ENCODE measurements at places on chromosomes 3 and 15.

DNA sequence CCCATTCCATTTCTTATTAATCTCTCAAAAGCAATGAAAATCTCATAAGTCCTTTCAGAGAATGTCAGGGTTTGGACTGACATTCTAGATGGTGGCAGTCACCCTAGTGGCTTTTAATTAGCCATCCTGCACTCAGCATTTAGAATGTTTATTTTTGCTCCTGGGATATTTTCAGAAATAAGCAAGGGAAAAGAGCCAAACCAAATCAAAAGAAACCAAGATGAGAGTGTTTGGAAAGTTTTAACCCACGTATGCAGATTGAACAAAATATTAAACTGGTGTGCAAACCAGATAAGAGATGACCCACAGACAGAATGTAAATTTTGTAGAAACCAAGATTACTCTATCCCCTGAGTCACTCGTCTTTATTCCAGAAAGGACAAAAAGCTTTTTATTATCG is 275.8 kb downstream of the SQOR start:
- DNase-seq, result no peak

DNA sequence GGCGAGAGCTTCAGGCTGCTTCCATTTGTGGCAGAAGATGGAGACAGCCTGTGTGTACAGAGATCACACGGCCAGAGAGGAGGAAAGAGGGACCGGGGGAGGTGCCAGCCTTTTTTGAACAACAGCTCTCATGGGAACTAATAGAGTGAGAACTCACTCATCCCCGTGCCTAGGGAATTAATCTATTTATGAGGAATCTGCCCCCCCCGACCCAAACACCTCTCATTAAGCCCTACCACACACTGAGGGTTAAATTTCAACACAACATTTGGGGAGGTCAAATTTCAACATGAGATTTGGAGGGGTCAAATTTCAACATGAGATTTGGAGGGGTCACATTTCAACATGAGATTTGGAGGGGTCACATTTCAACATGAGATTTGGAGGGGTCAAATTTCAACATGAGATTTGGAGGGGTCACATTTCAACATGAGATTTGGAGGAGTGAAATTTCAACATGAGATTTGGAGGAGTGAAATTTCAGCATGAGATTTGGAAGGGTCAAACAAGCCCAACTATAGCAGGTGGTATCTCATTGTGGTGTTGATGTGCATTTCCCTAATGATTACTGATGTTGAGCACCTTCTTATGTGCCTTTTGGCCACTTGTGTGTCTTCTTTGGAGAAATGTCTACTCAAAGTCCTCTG is 20.6 kb upstream of the RFTN1 start:
- no peak for DNase-seq

GRCh38 chr3:101381809-101382208 is 61.4 kb upstream of the IMPG2 start:
- DNase-seq, result no peak

- no peak for DNase-seq
Measured at GRCh38 chr15:47587940-47588802, 129.1 kb upstream of the SEMA6D start.

DNA sequence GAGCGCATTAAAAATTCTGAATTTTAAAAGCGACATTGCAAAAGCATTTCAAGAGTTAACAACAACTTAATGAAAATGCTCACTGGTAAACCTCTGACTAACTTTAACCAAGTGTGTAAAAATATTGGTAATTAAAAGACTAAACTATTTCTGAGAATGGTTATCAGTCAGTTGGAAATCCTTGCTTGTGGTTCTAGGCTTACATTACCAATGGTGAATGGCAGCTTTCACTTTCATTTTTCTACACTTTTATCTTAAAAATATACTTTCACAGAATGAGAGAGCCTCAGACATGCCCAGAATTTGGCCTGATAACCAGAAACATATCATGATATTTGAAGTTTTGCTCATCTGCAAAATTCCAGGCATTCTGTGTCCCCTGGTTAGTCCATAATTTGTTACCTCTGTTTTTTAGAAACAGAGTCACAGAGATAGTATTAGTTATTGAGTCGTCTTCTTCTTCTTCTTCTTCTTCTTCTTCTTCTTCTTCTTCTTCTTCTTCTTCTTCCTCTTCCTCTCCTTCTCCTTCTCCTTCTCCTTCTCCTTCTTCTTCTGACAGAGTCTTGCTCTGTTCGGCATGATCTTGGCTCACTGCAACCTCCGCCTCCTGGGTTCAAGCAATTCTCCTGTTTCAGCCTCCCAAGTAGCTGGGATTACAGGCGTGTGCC is 5.5 kb upstream of the RNF111 start:
- no peak for DNase-seq

DNA sequence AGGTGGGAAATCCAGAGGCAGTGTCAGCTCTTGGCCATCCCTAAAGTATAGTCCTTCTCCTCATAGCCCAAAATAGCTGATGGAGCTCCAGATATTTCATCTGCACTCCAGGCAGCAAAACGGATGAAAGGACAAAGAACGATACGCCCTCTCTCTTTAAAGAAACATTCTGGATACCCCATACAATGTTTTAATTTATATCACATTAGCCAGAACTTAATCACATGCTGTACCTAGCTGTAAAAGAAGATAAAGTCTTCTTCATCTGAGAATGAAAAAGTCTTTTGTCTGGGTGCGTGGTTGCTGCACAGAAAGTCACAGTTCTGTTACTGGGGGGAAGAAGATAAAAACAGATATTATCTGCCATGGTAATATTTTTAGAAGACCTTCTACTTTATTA is 4.3 kb upstream of the SHC4 start:
- DNase-seq, result no peak

- DNase-seq, result no peak
Measured at GRCh38 chr3:9690451-9691450, 12.9 kb upstream of the CPNE9 start.

DNA sequence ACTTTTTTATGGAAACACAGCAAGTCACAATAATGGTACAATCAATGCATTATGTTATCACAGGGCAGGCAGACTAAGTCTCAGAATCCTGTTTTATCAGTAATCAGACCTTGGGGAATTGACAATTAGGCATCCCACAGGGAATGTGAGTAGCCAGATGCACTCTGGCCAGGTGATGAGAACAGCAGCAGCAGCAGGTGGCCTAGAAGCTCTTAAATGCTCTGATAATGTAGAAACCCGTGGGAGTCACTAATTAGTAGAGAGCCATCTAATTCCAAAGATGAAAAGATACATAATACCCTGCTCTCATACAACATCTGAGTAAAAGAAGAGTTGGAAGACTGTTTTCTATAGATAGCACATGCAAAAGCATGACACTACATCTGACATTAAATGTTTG is 12.6 kb downstream of the CEP152 start:
- DNase-seq, result no peak

- DNase-seq, result no peak
Measured at GRCh38 chr15:80467311-80467714, 63.1 kb downstream of the ARNT2 start.

DNA sequence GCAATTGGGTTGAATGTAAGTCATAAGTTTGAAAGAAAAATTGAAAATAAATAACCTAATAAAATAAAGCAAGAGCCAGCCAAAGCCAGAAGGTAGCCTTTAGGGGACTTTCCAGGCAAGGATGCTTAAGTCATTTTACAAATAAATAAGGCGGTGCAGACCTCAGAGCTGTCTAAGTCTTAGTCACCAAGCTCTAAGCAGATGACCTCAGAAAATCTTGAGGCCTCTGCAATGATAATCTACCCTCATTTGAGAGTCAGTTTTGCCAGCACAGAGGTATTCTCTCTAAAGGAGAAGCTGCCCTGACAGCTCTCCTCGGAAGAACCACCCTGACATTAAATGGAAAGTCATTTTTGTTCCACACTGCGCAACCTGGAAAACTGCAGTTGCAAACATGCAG is 113.9 kb downstream of the OXNAD1 start:
- DNase-seq, result no peak

- no peak for DNase-seq
Measured at GRCh38 chr3:62647711-62648110, 227.5 kb downstream of the CADPS start.

- DNase-seq, result no peak
Measured at GRCh38 chr15:37907136-37907535, 27.3 kb upstream of the TMCO5A start.

GRCh38 chr3:52118156-52118875 is 35.9 kb downstream of the POC1A start:
- no peak for DNase-seq

DNA sequence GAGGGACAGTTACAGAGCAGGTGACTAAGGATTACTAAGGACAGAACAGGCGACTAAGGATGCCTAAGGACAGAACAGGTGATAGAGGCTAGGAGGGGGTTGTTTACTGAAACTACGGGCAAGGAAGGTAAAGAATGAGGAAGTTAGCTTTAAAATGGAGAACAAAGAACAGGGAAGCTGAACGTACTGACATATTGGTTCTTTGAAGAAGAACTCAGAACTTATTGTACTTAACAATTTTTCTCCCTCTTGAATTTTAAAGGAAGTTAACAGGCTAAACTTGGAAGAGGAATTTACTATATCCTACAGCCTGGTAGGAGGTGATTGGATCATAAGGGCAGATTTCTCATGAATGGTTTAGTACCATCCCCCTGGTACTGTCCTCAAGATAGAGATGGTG is 290.2 kb downstream of the SHQ1 start:
- DNase-seq, result no peak

GRCh38 chr3:24272408-24272807 is 222.2 kb downstream of the THRB start:
- DNase-seq, result no peak

DNA sequence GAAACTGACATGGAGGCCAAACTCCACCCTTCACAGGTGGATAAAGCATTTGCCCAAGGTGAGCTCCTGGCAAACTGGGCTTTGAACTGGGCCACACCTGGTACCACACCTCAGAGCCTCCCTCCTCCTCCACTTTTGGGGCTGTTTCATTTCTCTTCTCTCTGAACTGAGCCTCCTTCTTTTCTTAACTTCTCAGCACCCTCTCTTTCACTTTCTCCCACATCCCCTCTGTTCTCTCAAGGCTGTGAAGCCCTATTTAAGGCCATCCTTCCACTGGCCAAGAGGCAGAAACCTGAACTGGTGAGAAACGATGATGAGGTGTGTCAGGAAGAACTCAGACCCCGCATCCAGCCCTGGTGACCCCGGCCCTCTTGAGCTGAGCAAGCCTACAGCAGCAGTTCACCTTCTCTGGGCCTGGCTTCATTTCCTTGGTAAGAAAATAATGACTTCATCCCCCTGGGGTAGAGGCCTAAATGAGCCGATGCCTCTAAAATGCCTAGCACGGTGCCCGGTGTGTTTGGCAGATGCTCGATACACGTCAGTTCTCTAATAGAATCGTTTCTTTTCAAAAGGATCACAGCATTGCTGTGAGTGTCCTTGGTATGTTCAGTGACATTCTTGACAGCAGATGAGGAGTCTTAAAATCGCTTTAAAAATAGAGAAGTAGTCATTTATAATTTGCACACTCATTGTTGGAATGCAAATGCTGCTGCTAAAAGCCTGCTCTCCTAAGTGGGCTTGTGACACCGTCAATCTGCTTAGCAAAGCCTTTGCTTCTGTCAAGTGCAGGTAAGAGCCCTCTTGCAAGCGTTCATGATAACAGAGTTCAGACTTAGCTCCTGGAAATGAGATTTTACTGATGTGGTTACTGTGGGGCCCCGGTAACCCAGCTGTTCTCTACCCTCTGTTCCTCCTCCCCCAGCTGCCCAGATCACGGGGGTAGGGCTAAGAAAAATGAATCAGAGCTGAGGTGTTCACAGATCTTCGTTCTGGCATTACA is 97.7 kb upstream of the ATP2B2 start:
- no peak for DNase-seq

GRCh38 chr3:191363221-191363620 is 32.9 kb upstream of the UTS2B start:
- DNase-seq, result no peak

- no peak for DNase-seq
Measured at GRCh38 chr3:134827213-134827612, 32.2 kb downstream of the EPHB1 start.

GRCh38 chr15:36422631-36423030 is 156.8 kb upstream of the CDIN1 start:
- DNase-seq, result no peak

- no peak for DNase-seq
Measured at GRCh38 chr15:39798382-39798781, 15.7 kb upstream of the FSIP1 start.

- DNase-seq, result no peak
Measured at GRCh38 chr3:7249493-7250076, 388.7 kb downstream of the GRM7 start.

DNA sequence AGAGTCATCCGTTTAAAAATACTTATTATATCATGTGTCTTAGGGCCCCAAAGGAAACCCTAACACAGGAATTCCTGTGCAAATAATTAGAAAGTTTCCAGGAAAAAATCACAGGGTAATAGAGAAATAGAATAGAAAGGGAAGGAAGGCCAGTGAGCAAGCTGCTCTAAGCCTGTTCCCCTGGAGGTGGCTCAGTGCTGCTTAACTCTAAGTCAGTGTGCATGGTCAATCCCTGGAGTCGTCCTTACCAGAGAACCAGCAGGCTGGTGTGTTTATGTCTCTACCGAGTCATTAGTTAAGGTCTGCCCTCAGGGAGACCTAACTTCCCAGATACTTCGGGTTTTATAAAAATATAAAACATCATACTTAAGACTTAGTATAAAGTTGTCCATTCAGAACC is 21.0 kb upstream of the MCF2L2 start:
- DNase-seq, result no peak

GRCh38 chr15:95171564-95171963 is 940.2 kb downstream of the MCTP2 start:
- no peak for DNase-seq

DNA sequence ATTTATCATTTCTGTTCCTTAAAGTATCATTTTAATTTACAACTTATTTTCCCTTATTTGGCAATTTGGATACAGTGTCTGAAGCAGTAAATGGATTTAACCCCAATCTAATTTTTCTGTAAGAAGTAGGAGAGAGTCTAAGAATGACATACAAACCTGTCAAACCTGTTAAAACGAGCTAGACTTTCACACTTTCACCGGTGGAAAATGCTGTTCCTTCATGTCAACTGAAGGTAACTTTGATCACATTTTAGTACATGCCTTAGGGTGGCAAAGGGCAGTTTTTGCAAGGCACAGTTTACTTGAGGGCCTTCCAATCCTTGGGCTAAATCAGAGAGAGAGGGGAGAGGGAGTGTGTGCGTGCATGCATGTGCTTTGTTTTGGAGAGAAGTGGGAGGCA is 221.4 kb downstream of the THSD4 start:
- DNase-seq, result no peak

GRCh38 chr3:157916672-157917071 is 189.5 kb downstream of the SHOX2 start:
- DNase-seq, result no peak

- no peak for DNase-seq
Measured at GRCh38 chr3:42508562-42508961, 6.1 kb downstream of the VIPR1 start.

DNA sequence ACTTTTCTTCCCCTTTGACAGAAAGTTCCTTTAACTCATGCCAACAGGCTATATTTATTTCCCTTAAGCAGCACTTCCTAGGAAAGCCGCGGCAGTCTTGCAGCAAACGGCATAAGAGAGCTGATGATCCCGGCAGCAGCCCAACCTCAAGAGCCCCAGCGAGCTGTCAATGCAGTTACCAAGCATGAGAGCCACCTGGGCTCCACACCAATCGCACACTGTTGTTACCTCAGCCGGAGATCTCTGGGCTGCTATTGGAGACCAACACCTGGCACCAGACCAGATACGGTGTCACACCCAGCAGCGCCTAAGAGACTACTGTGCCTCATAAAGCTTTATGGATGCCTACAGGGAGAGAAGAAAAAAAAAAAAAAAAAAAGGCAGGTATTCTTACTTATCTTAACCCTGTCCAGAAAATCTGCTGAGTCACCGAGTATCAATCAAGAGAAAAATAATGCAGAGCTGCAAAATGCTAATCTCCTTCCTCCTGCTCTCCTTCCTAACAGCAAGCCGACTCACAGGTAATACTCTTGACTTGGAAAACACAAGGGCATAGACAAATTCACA is 11.7 kb downstream of the ABCC5 start:
- DNase-seq, result no peak

Measured in stimulated activated CD8-positive, alpha-beta memory T cell treated with anti-CD3 and anti-CD28 coated beads, Interleukin-4, amount 100 ng/mL, for 1 hour (primary cell).